ENCODE measurements at places on chromosomes 6 and 20.

GRCh38 chr6:130018292-130018743 lies at the start of gene L3MBTL3:
Gene L3MBTL3, plus strand, starts transcription at chr6:130018581. Its CDS starts 24,119 bp downstream, at chr6:130042700.
- DNase-seq = peak; percentile 81

GRCh38 chr6:20402092-20402341 lies 338 bp downstream of the E2F3 start:
- DNase-seq = no peak

- no peak for DNase-seq
Observed at GRCh38 chr20:33411242-33411641, 9.9 kb upstream of the CDK5RAP1 start.

DNA sequence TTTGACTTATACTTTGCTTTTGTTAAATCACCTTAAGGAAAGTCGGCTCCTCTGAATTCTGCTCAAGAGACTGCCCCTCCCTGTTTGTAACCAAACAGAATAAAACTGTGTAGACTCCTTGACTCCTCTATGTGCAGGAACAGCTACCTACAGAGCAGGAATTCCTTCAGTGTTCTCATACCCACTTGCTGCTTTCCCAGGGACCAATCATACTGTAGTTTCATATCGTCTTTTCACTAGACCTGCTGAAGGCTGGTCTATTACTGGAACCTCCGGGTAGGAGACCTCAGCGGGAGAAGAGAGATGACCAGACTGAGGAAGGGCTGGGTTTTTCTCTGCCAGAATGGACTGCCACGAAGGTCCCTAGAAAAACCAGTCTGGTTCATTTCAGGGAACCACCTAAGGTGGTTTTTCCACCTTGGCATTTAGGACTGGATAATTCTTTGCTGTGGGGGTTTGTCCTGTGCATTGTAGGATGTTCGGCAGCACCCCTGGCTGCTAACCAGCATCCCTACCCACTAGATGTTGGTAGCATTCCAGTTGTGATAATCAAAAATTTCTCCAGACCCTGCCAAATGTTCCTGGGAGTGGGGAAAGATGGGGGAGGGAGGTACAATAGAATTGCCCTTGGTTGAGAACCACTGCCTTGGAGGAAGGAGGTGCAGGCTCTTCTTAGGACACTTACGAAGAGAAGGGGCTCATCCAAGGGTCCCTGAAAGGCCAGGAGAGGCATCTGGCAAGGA lies 80.5 kb downstream of the DNAAF9 start:
- no peak for DNase-seq

- no peak for DNase-seq
Observed at GRCh38 chr20:24422091-24422760, 47.2 kb upstream of the SYNDIG1 start.

DNA sequence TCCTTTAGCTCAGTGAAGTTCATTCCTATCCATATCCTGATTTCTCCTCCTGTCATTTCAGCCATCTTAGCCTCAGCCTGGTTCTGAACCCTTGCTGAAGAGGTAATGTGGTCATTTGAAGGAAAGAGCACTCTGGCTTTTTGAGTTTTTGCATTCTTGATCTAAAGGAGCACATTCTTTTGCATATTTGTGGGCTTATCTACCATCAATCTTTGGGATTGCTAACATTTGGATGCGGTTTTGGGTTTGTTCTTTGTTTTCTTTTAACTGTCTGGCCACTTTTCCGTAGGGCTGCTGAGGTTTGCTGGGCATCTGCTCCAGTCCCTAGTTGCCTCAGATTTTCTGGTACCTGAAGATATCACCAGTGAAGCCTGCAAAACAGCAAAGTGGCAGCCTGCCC lies 238.3 kb downstream of the EPM2A start:
- DNase-seq = no peak

GRCh38 chr6:164561656-164562055 lies 747.7 kb downstream of the C6orf118 start:
- no peak for DNase-seq

DNA sequence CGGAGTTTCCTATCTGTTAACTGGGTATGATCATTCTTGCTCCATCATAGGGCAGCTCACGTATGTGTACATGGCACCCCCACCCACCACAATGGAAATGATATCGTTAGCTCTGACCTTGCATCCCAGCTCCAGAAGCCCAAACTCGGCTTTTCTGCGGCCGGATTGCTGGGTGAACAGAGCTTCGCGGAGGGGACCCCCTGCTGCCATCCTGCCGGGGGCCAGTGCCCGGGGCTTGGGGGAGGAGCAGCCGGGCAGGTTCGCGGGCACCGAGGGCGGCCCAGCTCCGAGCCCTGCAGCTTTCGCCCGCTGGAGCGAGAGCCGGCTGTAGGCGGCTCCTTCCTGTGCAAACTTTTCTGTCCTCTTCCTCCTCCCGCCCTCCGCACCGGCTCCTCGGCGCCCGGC lies 24.9 kb upstream of the FUCA2 start:
- DNase-seq = peak; percentile 51

DNA sequence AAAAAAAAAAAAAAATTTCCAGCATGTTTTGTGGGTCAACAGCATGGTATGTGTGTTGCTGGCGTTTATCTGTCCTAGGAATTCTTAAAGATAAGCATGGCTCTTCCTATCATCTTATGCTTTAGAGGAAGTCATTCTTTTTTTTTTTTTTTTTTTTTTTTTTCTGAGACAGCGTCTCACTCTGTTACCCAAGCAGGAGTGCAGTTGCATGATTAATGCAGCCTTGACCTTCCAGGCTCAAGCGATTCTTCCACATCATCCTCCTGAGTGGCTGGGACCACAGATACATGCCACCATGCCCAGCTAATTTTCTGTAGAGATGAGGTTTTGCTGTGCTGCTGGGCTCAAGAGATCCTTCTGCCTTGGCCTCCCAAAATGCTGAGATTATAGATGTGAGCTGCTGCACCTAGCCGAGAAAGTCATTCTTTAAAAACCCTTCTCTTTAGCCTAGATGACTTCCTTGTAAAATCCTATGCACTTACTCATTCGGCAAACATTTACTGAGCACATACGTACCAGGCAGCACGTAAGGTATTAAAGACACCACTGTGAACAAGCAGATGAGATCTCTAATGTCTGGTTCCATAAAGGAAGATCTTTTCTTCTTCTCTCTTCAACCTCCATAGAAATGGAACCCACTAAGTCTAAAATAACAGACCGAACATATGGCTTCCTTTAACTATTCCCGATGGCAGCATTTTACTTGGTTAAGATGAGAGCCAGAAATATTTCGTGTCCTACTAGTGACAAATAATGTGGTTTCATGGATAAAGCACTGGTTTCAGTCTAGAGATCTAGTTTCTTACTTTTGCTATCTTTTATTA lies 122.4 kb downstream of the RIN2 start:
- DNase-seq = peak; percentile 87

DNA sequence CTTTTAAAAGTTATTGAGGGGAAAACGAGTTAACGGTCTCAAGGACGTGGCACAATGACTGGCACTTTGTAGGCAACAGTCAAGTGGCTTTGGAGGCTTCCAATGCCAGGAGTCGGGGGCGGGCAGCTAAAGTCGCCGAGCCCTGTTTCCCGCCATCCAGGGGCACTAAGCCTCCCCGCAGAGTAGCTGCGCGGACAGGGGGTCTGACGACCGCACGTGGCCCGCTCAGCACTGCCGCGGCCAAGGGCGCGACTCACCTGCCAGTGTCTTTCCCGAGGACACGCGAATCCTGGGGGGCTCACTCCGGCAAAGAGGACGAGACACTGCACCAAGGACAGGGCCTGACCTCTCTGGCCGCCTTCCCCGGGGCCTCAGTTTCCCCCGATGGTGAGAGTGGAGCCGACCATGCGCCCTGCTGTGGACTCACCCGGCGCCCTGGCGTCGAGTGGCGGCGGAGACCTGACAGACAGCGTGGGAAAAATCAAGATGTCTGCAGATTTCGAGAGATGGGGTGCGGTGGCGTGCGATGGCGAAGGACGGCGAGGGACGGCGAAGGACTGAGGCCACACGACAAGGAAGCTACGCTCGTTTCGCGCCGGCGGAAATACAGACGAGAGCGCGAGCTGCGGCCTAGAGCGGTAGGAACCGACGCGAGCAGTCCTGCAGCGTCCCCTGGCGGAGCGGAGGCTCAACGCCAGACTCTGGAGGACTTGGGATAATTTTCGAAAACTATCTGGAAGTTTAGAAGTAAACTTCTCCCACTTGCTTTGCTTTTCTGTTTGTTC lies at the start of gene SNHG17:
Gene SNHG17, minus strand, starts transcription at position 559 of the 785 bp plus-strand sequence.
- DNase-seq = peak; percentile 90

GRCh38 chr20:11918981-11919380 lies 1.3 kb downstream of the BTBD3 start:
- DNase-seq = no peak

DNA sequence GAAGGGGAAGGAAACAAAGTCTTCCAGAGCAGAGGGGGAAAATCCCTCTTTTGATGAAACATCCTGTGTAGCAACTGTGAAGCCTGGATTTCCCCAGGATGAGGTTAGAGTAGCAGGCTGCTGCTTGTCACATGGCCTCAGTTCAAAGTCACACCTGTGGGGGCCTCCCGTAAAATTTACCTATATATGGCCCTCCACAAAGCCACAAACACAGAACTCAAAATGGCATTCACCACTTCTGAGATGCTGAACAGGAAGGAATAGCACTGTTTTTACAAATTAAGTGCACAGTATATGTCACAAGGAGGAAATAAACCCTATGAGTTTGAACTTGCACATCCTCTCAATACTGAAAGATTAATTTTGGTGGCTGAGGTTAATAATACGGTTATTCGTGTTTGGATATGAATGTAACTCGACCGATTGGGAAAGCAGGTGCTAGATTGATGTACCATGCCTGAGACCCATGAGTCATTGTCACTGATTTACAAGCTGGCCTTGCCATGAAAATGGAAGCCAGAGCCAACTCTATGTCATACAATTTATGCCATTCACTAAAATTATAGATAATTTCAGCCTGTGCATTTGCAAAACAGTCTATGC lies 70.6 kb downstream of the SGK1 start:
- no peak for DNase-seq

Data from ACHN (cell line).